Suprapubic skin (tissue), 4 donors: ENCODE measurements at places on chromosomes 16 and 17.

- no peak for DNase-seq
These were observed 129.0 kb downstream of the CCDC144A start for GRCh38 chr17:16818821-16819683.

DNA sequence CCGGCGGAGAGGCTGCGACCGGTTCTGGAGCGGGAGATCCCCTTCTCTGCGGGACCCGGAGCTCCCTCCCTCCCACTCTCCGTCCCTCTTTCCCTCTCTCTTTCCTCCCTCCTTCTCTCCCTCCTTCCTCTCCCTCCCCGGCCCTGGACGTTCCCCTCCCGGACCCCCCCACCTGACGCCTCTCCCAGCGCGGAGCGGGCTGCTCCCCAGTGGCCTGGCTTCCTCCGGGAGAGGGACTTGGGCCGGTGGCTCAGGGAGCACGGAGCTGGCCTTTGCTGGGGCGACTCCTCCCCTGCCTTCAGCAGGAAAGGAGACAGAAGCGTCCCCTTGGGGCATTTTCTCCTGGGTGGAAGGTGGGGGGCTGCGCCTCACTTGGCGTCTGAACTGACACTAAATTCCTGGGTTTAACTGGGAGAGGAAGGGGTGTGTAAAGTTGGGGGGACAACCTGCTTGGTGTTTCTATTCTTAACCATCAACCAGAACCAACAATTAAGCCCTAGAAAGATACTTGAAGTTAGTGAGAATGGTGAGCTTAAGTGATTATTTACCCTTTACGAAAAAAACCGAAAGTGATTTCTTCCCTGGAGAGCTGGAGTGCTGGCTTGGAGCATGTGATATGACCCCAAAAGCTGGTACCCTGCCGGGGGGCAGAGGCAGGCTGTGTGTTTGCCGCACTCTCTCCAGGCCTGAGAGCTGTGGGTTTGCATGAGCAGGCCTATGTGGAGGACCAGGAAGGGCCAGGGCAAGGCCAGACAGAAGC is 775 bp downstream of the SPIRE2 start:
- no peak for DNase-seq

- no peak for DNase-seq
These were observed 12.6 kb upstream of the SRRM2 start for GRCh38 chr16:2739625-2740430.

DNA sequence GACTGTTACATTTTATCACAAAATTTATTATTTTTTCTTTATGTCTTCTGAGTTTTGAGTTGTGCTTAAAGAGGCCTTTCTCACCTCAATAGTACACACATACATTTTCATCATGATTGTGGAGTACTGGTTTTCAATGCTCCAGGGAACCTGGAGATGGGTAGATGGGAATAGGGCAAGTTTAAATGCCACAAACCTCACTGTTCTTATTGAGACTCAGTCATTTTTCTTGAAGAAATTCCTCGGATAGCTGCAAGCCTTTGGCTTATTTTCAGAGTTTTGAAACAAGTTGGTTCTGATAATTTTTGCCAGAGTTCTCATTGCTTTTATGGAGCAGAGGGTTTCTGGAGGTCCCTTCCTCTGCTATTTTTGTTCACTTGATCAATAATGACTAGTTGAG is 34.9 kb downstream of the EFCAB13 start:
- DNase-seq = no peak

DNA sequence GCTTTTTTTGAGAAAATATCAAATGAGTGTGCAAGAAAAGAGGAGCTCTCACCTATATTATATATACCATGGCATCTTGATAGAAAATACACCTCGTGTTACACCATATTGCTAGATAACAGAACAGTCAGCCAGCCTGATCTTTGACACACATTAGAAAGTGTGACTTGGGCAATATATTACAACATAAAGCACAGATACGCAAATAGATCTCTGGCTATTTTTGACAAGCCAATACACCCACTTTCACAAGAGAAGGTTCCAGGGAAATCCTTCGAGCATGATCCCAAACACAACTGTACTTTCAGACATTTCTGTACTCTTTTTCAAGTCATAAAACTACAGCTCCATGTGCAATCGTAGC is 9.4 kb downstream of the GGA2 start:
- no peak for DNase-seq

DNA sequence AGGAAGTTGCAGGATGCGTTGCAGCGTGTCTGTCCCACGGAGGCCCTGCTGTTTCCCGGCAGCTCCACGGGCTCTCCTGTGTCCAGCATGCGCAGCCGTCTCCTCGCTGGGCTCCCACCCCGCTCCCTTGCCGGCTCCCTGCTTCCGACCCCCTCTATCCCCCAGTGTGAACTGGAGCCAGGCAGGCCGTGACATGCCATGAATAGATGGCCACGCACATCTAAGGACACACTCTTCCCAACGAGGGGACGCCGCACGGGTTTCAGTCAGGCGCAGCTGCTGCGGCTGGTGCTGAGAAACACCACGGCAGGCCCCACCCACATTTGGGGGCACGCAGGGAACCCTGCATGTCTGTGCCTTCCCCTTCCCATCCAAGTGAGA is 9.2 kb upstream of the HEXD start:
- no peak for DNase-seq

DNA sequence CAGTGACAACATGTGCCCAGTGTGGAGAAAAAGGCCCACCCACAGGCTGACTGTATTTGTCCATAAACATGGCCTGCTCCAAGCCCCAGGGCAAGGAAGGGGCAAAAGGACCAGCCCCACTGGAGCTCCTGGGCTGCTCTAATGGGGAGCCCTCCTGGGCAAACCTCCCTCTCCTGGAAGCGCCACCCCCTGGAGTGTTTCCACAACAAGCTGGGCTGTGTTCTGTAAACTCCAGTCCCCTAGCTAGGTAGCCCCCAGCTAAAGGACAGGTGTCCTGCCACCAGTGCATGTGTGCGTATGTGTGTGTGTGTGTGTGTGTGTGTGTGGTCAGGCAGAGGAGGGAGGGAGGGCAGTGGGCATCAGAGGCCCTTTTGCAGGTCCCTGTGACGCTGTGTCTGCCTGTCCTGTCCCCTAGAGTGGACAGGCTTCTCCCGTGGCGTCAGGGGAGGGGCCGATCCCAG is 11.3 kb upstream of the STAC2 start:
- DNase-seq = no peak

GRCh38 chr16:65774350-65774749 is 592.1 kb upstream of the CDH5 start:
- no peak for DNase-seq

DNA sequence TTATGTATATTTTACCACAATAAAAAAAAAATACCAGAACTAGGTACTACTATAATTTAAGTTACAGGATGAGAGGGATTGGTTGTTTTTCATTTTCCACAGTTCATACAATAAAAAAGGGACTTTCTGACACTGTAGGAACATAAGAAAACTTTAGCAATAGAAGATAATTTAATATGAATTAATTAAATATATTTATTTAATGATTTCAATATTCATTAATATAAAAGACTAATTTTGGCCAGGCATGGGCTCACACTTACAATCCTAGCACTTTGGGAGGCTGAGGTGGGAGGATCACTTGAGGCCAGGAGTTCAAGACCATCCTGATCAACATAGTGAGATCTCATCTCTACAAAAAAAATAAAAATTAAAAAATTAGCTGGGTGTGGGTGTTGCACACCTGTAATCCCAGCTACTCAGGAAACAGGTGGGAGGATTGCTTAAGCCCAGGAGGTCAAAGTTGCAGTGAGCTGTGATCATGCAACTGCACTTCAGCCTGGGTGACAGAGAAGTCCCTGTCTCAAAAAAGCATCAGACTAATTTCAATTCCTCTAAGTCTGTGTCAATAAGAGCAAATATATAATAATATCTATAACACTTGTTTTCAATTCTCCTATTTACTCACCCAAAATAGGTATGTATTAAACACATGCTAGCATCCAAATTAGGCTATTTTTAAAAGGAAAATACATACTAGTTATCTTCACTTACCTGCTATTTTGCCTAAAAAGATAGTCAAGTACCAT is 79.6 kb downstream of the BRIP1 start:
- DNase-seq = no peak

- no peak for DNase-seq
These were observed 25.4 kb downstream of the PLA2G10 start for GRCh38 chr16:14668556-14669223.

DNA sequence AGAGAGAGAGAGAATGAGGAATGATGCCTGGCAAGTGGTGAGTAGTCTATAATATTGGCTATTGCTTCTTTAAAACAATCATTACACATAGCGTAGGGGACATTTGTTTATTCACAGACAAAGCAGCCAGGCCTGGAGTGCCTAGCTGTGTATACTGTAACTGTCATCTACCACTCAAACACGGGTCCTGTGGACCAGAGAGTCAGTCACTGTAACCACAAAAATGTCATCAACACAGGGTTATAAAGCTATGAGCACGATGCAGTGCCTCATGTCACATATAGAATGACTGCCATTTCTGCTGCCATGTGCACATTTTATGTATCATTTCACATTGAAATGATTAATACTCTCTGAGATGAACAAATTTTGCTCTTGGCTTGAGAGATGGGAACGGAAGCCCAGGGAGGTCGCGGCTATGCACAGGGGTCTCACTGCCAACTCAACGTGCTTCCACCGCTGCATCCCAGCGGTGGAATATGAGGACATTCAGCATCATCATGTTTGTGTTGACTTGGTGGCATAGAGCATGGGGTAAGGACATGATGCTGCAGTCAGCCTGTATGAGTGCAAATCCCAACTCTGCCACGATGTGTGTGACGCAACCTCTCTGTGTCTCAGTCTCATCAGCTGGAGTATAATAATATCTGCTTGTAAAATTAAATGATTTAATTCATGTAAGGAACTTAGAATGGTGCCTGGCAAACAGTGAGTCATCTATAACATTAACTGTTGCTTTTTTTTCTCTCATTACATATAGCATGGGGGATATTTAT is 3.3 kb downstream of the MT1H start:
- no peak for DNase-seq

- no peak for DNase-seq
These were observed 383.7 kb downstream of the CPPED1 start for GRCh38 chr16:12419987-12420386.

- no peak for DNase-seq
These were observed 8.4 kb downstream of the PIMREG start for GRCh38 chr17:6452471-6453266.

DNA sequence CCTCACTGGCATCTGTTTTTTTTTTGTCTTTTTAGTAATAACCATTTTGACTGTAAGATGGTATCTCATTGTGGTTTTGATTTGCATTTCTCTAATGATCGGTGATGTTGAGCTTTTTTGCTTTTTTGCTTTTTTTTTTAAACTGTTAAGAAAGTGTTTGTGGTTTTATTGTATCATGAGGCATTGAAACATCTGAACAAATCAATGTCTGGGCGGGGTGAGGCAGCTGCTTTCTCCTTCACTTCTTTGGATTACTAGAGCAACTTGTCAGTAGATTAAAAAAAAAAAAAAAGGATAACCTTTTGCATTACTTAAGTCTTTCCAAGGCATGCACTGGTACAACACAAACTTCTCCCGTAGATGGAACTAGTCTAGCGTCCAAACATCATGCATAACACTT is 191.7 kb downstream of the CEP112 start:
- no peak for DNase-seq

GRCh38 chr17:48228720-48229119 is 121.2 kb downstream of the SNX11 start:
- no peak for DNase-seq

DNA sequence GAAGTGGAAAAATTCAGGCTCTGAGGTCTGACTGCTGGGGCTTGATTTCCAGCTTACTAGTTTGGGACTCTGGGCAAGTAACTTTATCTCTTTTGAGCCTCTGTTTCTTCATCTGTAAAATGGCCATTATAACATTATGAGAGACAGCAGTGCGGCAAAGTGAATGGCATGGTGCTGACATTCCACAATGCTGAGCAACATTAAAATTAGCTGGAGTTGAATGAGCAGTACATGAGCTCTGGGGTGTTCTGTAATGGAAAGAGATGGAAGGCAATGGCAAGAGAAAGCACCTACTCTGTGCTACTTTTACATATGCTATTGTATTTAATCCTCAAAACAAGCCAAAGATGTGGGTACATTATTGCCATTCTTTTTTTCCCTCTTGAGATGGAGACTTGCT is 535.7 kb upstream of the CDH11 start:
- no peak for DNase-seq

DNA sequence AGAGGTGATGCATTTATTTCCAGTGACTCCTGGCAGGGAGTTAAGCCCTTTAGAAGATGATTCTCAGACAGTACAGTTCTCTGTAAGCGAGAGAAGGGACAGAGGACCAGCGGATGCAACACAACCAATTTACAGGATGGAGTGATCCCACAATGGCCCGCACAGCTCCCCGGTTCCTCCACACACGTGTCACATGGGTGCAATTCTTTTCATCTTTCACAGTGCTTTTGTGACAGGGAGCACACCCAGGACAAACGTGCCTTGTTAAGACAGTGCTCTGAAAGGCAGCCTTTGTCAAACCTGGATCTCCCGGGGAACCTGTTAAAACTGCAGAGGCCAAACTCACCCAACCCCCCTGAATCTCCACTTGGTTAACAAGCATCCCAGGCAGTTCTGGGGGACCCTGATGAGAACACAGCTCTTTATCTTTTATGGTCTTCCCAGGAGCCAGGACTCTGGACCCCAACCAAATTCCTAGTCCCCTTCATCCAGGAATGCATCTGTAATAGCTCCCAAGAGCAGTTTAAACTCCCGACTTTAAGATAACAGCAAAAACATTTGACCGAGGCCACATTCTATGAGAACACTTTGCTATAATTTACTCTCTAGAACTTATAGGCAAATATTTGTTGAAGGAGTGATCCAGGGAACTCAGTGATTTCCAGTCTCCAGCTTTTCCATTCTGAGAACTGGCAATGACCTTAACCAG is 134.9 kb upstream of the CDH5 start:
- peak; percentile 49 for DNase-seq

- no peak for DNase-seq
These were observed 112.4 kb upstream of the NOL11 start for GRCh38 chr17:67605256-67605912.

GRCh38 chr16:69123910-69124309 is 8.5 kb downstream of the CHTF8 start:
- DNase-seq = peak; percentile 32

- DNase-seq = no peak
These were observed 2.7 kb upstream of the CAPNS2 start for GRCh38 chr16:55563797-55564196.

GRCh38 chr16:15644267-15644961 is 1.5 kb upstream of the MARF1 start:
- DNase-seq = no peak

GRCh38 chr17:48155889-48156611 is 48.5 kb downstream of the SNX11 start:
- no peak for DNase-seq

GRCh38 chr17:40020146-40020545 is 4.9 kb downstream of the CSF3 start:
- no peak for DNase-seq
